Endodermal cell (in vitro differentiated cells): ENCODE measurements at places on chromosomes 5 and 9. TPM values are rescaled to one million over a fixed set of nuclear protein-coding genes. Genes with fewer than 3 reads are reported as not detected.
A peak's percentile ranks its signal among the peaks of the same experiment; 100 is the strongest.

GRCh38 chr5:169827769-169828168 is 152.5 kb downstream of the INSYN2B start:
- no peak for DNase-seq

GRCh38 chr9:131487621-131488031 is 15.1 kb upstream of the POMT1 start:
- DNase-seq = no peak

- DNase-seq = no peak
These were observed 78.9 kb downstream of the APBA1 start for GRCh38 chr9:69593301-69593700.

GRCh38 chr9:22210262-22210661 is 201.2 kb upstream of the CDKN2B start:
- DNase-seq = no peak

- DNase-seq = peak; percentile 58
These were observed 43.1 kb downstream of the LHX2 start for GRCh38 chr9:124054582-124055227.

DNA sequence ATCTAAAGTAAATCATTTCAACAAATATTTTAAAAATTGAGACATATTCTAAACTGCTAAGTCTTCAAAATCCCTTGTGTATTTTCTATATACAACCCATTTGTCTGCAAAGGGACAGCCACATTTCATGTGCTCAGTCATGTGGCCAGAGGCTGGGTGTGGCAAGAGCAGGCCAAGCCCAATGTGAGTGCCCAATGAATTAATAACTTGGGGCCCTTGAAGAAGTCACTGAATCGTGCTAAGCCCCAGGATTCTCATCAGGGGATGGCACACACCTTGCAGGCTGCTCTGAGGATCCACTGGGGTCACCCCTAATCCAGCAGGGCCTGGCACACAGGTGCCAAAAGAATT is 78.2 kb upstream of the SMIM23 start:
- peak; percentile 16 for DNase-seq

GRCh38 chr9:8917956-8918739 is 1118.6 kb upstream of the DMAC1 start:
- DNase-seq = no peak

DNA sequence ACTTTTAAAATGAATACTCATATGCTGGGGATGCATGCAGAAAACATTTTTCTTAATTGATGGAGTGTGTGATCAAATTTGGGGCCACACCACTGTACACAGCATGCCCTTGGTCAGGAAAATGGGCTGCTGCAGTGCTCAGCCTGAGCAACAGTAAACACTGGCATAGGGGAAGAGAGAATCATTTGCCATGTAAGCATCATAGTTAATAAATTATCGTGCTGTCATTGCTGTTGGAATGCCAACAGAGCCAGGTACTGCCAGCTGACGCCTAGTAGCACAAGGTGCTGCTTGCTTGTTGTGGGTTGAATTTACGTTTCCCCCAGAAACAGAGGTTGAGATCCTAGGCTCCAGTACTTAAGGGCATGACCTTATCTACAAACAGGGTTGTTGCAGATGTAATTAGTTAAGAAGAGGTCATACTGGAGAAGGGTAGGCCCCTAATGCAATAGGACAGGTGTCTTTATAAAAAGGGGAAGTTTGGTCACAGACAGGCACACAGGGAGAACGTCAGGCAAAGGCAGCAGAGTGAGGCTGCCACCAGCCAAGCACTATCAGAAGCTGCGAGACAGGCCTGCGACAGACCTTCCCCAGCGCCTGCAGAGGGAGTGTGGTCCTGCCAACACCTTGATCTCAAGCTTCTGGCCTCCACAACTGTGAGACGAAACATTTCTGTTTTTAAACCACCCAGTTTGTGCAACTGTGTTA is 25.3 kb downstream of the DAP start:
- DNase-seq = no peak

GRCh38 chr9:123318202-123318601 is 37.8 kb upstream of the CRB2 start:
- DNase-seq = no peak

DNA sequence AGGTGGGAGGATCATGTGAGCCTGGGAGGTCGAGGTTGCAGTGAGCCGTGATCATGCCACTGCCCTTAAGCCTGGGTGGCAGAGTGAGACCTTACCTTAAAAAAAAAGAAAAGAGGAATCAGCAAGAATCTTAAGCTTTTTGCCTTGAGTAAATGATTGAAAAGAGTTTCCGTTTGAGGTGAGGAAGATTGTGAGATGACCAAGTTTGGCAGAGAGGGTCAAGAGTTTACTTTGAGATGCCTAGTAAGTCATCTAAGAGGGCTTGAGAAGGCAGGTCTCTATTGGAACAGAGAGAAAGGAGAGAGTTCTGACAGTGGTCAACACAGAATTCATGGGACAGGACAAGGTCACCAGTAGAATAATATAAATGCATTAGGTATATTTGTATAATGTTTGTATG is 572.1 kb downstream of the TLE4 start:
- no peak for DNase-seq

GRCh38 chr5:126056851-126057622 is 366.2 kb upstream of the GRAMD2B start:
- peak; percentile 88 for DNase-seq

- DNase-seq = peak; percentile 49
These were observed 182.3 kb upstream of the RIOK2 start for GRCh38 chr5:97365163-97365845.

DNA sequence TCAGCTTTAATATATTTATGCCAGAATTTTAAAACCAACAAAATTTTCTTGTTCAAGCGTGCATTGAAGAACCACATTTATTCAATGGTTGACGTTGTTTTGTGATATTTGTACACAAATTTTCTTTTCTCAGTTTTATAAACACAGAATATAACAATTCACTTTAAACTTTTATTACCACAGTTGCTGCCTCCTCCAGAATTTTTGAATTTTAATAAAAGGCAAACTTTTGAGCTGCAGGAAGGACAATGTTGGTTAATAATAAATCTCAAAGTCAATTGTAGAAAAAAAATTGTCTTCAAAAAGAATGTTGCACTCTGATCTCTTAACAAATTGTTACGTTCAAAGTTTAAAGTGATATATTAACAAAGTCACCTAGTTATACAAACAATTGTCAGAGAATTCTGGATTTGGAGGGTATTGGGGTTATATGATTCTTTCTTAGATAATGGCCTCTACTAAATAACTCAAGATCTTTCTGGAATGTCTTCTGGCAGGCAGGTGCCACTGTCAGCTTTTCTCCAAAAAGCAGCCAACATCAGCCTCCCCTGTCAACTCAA is 60.5 kb downstream of the BAAT start:
- no peak for DNase-seq

GRCh38 chr5:179793468-179794139 is at the start of gene LTC4S:
Gene LTC4S, plus strand, starts transcription at chr5:179793986. Its CDS starts 95 bp downstream, at chr5:179794081.
- no peak for DNase-seq

DNA sequence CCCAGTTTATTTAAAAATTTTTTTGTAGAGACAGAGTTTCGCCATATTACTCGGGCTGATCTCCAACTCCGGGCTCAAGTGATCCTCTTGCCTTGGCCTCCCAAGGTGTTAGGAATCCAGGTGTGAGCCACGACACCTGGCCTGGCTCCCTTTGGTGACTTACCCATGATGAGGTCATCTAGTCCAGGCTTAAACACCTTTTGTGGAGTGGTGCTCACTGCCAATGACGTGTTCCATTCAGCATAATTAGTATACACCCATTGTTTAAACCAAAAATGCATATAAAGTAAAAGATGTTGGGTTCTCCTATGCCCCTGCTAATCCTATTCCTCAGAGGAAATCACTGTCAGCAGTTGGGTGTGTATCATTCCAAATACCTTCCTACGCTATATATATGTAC is 91.0 kb downstream of the HSPA4 start:
- no peak for DNase-seq

- DNase-seq = no peak
These were observed 89.3 kb downstream of the FEM1C start for GRCh38 chr5:115455301-115455707.

- no peak for DNase-seq
These were observed 85.3 kb downstream of the MVB12B start for GRCh38 chr9:126411948-126412284.

GRCh38 chr9:73869264-73869663 is 627.9 kb upstream of the RORB start:
- DNase-seq = no peak

- no peak for DNase-seq
These were observed 6.6 kb downstream of the PCDHGC5 start for GRCh38 chr5:141495453-141495811.

- no peak for DNase-seq
These were observed 143.7 kb downstream of the TRIO start for GRCh38 chr5:14286574-14287421.

GRCh38 chr5:158849219-158849791 is 250.4 kb downstream of the EBF1 start:
- DNase-seq = no peak

DNA sequence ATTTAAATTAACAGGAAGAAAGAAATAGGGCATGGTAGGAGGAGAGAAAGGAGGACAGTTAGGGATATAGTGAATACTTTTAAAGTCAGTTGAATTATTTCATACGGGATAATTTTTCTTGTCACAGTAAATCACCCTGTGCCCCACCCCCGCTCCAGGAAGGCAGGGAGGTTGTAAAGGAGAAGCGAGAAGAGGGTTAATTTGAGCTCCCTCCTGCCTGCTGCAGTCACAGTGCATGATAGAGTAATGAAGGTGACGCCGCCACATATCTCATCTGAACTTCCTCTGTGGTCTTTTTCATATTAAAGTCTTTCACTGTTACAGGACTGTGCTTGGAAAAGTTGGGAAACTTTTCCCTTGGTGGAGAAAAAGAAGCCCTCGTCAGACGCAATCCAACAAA is 896 bp upstream of the PCSK5 start:
- no peak for DNase-seq

DNA sequence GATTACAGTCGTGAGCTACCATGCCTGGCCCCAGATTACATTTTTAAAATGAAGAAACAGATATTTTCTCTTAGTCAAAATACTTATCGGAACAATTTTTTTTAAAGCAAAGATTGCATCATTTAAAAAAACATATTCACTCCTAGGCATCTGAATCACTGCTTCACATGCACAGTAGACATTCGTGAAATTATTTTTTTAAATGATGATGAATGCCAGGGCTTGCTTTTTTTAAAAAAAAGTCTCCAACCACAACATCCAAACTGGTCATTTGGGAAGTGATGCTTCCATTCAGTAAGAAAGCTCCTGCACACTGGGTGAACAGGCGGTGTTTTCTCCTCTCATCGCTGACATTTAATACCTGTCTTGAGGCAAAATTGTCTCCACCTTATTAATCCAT is 223.0 kb upstream of the DMRT1 start:
- no peak for DNase-seq

DNA sequence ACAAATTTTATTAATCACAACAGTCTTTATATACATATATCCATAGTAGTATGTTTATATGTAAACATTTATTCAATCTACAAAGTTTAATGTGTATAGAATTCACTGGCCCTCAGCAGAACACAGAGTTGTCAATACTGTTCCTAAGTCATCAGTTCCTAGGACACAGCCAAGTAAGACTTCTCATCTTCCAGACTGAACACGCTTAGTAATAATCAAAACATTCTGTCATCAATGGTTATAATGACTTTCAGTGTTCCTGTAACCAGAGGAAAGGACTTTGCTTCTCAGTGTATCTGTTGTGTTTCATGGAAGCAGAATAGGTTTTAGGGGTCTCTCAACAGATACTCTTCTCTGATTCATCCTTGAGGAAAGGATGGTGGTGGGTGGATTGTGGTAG is 82.2 kb downstream of the SMIM23 start:
- no peak for DNase-seq

DNA sequence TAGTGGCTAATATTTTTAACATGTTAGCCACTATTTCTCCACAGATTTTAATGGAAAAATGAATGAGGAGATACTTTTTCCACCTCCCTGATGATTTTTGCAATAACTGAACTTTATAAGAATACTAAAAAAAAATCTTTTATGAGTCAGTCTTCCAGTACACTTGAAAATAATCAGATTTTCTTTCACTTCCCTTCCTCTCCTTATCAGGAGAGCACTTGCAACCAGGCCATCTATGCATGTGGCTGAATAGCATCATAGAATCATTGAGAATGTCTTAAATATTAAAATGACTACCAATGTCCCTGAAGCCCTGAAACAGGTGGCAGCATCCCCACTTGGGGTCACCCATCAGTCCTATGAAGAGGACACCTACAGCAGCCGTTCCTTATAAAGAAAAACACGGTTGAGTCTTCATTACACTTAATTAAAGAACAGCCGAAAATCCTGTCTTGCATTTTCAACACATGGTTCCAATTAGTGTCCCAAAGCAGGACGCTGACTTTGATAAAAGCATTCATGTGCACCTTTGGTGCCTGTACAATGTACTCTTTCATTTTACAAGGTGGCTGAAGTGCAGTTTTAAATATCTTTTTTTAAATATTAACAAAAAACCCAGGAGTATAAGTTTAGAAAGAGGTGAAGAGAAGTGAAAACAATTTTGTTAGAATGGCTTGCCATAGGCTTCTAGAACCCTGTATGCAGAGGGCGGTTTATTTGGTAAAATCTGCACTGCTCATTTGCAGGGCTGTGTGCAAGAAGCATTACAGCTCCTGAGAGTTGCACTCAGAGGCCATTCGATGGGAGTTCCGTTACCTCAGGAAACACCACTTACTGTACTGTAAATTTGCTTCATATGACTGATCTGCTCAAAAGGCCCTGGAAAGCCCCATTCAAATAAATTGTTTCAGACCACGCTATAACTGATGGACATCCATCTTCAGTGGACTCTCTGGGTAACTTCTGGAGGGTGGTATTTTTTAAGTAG is 106.9 kb upstream of the VCAN start:
- no peak for DNase-seq

DNA sequence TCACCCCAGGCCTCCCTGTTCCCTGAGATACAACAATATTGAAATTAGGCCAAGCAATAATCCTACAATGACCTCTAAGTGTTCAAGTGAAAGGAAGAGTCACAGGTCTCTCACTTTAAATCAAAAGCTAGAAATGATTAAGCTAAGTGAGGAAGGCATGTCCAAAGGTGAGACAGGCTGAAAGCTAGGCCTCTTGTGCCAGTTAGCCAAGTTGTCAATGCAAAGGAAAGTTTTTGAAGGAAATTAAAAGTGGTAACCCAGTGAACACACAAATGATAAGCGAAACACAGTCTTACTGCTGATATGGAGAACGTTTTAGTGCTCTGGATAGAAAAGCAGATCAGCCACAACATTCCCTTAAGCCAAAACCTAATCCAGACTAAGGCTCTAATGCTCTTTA is 39.8 kb downstream of the PTAR1 start:
- no peak for DNase-seq

DNA sequence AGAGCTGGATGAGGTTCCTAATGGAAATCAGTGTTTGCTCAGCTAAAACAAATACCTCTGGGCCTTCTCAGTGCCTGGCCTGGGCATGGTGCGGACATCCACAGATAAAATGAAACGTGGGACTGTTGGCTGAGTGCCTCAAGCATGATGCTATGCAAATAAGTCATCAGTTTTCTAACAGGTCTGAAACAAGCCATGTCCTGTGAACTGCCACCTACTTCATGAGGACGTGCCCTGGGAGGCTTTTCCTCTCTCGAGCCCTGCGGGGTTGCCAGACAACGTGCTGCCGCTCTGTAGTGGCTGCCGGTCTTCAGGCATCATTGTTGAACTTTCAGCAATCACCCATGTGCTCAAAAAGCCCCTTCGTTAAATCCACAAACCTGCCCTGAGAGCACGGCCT is 240.4 kb upstream of the IRX2 start:
- DNase-seq = no peak

Gene TMC1
- total RNA-seq = 0.05 and 0.09 TPM in 2 replicates

Gene IRX4
- total RNA-seq = 0.22 and 0.41 TPM in 2 replicates

Gene GALNT12
- 22.1 and 24.0 TPM in 2 replicates for total RNA-seq

Gene OTP
- not detected in 2 replicates for total RNA-seq

Gene LRRC19
- total RNA-seq = not detected in 2 replicates

Gene PCSK5
- total RNA-seq = 2.5 to 2.8 TPM (median 2.5 TPM) in 3 replicates

Gene COL27A1
- 62.4 and 69.5 TPM in 2 replicates for total RNA-seq
